Activated CD8-positive, alpha-beta memory T cell treated with anti-CD3 and anti-CD28 coated beads for 1 hour (primary cell): ENCODE measurements at places on chromosomes 7 and 10.

DNA sequence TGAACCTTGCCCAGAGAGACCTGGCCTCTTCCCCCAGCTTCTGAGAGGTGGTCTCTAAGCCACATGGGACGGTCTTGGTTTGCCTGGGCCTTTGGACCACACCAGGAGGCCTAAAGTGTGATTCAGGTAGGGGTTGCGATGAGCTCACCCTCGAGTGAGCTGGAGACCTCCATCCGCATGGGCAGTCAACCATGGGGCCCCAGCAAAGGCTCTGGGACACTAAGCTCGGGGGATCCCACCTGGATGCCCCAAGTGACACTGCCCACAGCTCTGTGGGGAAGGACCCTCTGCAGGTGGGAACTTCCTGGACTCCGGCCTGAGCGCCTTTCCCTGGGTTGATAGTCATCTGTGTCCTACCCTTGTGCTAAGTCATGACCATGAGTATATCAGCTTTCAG, 57.1 kb upstream of the FAM20C start:
- DNase-seq = no peak

DNA sequence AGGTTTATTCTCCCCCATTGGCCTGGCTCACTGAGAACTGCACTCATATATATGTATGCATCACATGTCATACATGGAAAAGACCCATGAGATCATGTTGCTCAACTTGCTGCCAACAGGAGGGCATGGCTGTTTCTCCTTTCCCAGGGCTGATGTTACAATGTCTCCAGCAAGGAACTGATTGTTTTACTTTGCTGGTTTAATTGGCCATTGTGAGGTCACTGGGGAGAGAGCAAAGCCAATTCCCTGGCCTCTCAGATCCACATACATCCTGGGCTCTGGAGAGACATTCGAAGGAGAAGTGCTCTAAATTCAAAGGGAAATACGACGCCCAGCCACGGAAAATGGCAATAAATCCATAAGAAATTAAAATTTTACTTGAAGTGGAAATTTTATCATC, 287.8 kb downstream of the WDR11 start:
- DNase-seq = no peak

GRCh38 chr10:95241533-95241932, 47.5 kb downstream of the ACSM6 start:
- no peak for DNase-seq

DNA sequence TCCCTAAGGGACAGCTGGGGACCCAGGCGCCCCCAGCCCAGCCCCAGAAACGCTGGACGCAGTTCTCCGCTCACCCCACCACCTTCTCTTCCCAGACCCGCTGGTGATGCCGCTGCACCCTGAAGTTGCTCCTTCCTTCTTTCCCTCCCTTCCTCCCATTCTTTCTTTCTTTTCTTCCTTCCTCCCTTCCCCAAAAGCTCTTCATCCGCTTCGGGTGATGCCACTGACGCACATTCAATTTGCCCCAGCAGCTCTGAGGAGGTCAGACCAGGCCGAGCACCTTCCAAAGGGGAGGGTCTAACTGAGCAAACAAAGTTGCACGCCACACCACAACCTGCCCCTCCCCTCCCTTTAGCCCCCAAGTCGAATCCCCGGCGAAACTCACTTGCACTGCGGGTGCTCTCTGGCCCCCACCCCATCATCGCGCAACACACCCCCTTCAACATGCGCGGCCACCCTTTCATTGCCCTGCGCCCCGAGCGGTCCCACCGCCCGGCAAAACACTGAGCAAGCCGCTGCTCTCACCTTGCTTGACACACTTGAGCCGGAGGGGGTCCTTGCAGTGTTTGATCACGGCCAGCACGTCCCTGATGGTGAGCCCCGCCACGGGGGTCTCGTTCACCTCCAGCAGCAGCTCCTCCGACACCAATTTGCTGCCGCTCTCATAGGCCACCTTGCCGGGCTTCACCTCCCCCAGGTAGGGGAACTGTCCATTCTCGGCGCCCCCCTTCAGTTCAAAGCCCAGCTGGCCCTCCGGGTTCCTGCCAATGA, 787 bp downstream of the MAGI2 start:
- no peak for DNase-seq

GRCh38 chr10:73113551-73113950, 3.3 kb downstream of the NUDT13 start:
- DNase-seq = no peak
